Activated CD8-positive, alpha-beta memory T cell treated with anti-CD3 and anti-CD28 coated beads, Interleukin-2, amount 50 U/mL, for 4 hours (primary cell): ENCODE measurements at places on chromosomes 5 and 9.

DNA sequence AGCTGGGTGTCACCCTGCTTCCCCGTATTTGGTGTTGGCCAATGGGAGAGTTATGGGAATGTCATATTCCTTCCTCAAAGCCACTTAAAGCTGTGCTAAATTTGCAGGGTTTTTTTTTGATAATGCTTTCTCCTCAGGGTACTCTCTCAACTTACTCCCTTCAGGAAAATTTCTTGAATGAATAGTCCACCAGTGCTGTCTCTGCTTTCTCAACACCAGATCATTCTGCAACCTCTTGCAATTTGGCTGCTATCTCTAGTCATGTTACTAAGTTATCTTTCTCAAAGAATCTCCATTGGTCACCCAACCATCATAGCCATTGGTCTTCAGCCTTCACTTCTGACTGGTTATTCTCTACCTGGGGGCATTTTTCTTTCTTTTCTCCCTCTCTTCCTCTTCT, 13.4 kb upstream of the TNFAIP8 start:
- no peak for DNase-seq

DNA sequence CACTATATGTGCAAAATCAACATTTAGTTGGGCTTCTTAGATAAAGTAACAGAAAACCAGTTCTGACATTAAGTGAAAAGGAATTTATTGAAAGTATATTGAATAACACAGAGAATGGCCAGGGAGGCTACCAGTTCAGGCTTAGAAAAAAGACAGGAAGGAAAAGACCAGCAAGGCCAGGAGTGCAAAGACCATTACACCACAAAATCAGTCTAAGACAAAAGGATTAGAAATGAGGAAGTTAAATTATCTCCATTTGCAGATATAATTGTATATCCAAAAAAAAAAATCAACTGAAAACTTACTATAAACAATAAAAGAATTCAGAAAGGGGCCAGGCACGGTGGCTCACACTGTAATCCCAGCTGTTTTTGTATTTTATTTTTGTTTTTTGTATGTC, 4.8 kb upstream of the TEX10 start:
- no peak for DNase-seq

- DNase-seq, result no peak
These were observed 219.9 kb downstream of the FSTL4 start for GRCh38 chr5:133392448-133392847.

DNA sequence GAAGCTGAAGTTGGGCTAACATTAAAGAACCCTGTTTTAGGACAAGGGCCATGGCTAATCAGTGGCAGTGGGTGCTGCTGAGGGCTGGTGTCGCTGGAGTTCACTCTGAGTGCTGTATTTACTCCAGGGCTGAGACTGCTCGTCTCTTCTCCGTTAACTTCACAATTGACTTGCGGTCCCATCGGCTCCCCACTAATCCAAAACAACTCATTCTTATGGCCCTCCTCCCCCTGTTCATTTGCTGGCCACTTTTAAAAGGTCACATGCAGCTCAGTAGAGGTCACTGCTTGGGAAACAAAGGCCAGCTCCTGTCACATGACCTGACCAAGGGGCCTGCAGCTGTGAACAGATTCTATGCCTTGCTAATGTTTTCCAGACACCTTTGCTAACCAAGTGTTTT, 38.4 kb downstream of the PTCH1 start:
- no peak for DNase-seq

- no peak for DNase-seq
These were observed 27.8 kb downstream of the PTCH1 start for GRCh38 chr9:95488954-95489353.

DNA sequence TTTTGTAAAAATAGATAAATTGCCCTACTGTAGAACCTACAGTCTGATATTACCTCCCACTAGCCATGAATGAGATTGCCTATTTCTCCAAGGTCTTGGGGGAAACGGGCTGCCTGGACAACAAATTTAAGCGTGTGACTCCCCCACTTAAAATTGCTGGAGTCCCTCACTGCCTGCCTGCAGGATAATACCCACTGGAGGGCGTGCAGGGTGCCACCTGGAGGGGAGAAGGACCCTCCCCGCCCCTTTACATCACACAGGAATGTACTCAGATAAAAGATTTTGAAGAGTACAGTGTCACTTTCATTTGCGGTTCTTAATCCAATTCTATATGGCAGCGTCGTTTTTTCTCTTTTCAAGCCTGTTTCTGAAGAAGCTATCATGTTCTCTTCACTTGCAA, 6.2 kb upstream of the TRIM7 start:
- DNase-seq, result no peak

DNA sequence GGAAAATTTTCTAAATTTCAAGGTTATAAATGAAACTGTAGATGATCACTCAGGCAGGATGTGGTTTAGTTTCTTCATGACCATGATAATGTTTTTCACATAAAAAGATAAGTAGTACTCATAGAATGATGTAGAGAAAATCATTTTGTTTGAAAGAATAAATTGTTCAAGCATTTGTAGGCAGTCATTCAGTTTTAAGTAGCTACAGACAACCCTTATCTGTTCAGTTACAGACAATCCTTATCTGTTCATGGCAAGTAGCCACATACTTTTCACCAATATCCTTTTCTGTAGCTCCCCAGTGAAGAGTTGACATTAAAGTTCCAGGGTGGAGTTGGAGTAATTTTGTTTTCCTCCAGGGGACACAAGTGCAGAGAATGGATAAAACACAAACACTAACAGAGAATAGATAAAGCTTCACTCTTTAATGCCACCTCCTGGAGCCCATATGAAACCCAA, 278.1 kb upstream of the TNC start:
- DNase-seq, result no peak

GRCh38 chr5:124772457-124773200, 26.2 kb upstream of the ZNF608 start:
- no peak for DNase-seq

GRCh38 chr5:159324102-159324755, 6.1 kb downstream of the IL12B start:
- no peak for DNase-seq

GRCh38 chr9:120878188-120879130, 1.5 kb upstream of the PHF19 start:
- no peak for DNase-seq

- DNase-seq, result no peak
These were observed 33.0 kb downstream of the TBCA start for GRCh38 chr5:77743181-77743580.

DNA sequence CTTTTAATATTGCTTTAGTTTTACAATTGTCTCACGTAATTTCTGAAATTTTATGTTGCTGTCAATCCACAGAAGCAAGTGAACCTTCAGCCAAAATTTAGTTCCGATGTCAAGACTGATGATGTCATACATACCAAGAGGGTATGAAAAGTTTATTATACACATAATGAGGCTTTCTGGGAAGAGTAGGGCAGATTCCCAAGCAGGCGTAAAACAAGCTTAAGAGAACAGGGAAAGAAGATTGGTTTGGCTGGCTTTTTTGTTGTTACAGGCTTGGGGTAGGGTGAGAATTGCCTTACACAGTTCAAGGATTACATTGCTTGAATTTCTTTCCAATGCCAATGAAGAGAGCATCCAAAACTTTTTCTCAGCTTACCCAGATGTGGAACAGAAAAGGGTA, 1962.9 kb upstream of the CDH6 start:
- no peak for DNase-seq

DNA sequence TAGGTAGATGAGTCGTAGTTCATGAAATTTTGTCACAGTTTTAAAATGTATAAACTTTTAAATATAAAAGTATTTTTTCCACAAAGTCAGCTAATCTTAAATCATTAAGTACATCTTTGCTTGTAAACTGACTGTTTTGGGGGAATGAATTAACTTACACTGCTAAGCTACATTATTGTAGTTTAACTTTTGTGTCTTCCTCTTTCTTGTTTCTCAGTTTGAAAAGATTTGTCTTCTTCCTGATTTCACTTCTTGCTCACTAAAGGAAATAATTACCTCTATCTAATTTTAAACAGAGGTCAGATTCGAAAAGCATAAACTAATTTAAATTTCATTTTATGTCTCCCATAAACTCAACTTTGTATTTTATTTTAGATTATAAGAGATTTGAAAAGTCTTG, 5.7 kb downstream of the NIPSNAP3B start:
- no peak for DNase-seq

DNA sequence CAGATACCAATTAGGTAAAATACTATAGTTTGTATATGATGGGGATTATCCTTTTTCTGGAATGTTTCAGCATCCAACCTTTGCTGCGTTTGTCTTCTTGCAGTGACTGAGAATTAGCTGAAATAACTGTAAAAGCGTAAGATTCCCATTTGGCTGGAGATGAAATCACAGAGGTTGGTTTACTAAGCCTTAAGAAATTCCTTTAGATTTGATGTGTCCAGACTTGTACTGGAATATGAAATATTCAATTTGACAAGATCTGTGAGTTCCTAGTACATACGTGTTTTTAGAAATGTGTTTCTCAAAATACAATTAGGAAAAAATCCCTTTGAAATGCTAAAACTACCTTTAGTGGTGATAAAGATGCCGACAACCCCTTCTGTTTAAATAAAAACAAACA, 286.0 kb upstream of the DMRT1 start:
- no peak for DNase-seq

DNA sequence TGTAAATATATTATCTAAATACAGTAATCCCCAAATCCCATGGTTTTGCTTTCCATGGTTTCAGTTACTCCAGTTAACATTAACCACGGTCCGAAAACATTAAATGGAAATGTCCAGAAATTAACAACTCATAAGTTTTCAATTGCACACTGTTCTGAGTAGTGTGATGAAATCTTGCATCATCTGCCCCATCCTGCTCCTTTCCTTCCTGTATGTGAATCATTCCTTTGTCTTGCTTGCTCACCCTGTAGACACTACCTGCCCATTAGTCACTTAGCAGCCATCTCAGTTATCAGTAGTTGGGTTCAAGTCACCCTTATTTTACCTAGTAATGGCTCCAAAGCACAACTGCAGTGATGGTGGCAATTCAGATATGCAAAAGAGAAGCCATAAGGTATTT, 1568.5 kb upstream of the WWC1 start:
- no peak for DNase-seq

DNA sequence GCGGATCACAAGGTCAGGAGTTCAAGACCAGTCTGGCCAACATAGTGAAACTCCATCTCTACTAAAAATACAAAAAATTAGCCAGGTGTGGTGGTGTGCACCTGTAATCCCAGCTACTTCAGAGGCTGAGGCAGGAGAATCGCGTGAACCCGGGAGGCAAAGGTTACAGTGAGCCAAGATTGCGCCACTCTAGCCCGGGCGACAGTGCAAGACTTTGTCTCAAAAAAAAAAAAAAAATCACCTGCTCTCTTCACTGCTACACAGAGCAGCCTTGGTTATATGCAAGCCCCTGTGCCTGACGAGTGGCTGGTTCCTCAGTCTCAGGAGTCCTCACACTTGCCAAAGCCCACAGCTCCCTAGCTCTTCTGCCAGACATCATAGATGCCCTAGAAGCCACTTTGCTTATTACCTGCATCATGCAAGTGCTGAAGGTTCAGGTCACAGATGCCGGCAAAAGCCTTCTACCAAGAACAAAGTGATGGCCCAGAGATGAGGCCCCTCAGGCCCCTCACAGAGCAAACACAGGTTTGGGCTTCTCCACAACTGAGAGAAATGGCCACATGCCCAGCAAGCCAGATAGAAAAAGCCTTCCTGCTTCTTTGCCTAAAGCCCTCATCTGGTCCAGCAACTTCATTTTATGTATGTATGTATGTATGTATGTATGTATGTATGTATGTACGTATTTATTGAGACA, 176.4 kb downstream of the AUH start:
- DNase-seq, result no peak
